Activated T-cell treated with anti-CD3 and anti-CD28 coated beads, Interleukin-2, amount 50 U/mL, for 48 hours (primary cell): ENCODE measurements at places on chromosomes 1 and 21.

DNA sequence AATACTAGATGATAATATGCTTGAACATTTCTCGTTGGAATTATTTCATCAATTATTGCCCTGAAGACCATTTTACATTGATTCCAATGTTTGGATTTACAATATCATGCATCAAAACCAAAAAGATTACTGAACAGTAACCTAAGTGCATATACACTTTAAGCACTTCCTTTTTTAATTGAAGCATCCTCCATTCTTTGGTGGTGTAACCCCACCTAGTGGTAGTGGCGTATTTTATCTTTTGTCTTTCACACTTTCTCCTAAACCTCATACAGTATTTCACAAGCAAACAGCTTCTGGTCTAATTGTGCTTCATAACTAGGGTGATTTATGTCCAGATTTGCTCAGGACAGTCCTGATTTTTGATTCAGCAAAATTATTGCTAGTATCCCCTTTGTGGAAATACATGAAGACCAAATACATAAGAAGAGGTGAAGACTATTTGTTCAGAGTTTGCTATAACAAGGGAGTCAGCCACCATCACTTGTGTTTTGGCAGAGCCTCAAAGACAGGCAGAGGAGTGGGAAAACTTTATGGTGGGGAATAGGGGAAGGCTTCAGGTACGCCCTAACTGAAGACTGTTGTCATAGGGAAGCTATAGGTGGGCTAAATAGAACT, 3.4 kb upstream of the NVL start:
- no peak for DNase-seq

- DNase-seq: peak; percentile 59
These were observed 229.2 kb upstream of the CAMK1G start for GRCh38 chr1:209354111-209354839.

DNA sequence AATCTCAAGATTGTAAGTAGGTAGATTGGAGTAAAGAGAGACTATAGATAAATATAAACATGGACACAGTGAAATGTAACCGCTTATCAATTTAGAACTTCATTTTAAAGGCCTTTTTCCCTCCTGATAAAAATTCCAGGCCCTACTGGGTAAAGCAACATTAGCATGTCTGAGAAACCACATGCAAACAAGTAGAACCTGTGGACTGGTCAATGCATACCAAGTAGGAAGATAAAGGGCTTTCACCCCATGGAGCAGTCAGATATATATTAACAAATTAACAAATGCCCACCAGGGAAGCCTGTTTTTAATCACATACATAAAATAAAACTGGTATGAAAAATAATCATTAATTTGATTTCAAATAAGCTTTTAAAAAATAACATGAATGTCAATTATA, 8.1 kb downstream of the DPH5 start:
- DNase-seq: no peak

DNA sequence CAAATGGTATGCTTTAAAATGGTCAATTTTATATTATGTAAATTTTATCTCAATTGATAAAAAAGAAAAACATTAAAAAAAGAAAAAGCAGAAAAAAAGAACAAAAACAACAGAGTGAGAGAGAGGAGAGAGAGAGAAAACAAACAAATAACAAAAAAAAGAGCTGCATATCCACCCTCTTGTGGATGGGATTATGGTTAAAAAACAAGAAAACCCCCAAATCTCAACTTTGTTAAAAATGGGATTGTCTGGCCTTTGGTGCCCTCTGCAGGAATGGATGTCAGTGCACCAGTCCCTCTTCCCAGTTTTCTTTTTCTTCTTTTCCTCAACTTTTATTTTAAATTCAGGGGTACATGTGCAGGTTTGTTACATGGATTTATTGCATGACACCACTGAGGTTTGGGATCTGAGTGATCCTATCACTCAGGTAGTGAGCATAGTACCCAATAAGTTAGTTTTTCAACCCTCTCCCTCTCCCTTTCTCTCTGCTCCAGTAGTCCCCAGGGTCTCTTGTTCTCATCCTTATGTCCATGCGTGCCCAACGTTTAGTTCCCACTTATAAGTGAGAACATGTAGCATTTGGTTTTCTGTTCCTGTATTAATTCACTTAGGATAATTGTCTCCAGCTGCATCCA, 28.1 kb downstream of the RNF187 start:
- no peak for DNase-seq

DNA sequence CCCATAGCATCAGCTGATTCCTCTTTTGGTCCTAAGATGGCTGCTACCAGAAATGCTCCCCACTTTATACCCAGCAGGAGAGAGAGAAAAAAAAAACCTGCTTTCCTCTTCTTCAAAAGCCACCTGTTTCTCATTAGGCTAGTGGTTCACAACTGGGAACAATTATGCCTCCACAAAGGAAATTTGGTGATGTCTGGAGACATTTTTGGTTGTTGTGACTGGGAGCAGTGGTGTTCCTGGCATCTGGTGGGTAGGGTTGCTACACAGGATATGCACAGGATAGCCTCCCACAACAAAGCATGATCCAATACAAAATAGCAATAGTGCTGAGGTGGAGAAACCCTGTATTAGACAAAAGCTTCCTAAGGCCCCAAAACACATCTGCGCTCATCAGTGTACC, 38.5 kb upstream of the SGIP1 start:
- no peak for DNase-seq

- no peak for DNase-seq
These were observed 39.8 kb downstream of the DIP2A start for GRCh38 chr21:46498335-46499050.

GRCh38 chr1:20903437-20903836, 116.3 kb upstream of the HP1BP3 start:
- no peak for DNase-seq

DNA sequence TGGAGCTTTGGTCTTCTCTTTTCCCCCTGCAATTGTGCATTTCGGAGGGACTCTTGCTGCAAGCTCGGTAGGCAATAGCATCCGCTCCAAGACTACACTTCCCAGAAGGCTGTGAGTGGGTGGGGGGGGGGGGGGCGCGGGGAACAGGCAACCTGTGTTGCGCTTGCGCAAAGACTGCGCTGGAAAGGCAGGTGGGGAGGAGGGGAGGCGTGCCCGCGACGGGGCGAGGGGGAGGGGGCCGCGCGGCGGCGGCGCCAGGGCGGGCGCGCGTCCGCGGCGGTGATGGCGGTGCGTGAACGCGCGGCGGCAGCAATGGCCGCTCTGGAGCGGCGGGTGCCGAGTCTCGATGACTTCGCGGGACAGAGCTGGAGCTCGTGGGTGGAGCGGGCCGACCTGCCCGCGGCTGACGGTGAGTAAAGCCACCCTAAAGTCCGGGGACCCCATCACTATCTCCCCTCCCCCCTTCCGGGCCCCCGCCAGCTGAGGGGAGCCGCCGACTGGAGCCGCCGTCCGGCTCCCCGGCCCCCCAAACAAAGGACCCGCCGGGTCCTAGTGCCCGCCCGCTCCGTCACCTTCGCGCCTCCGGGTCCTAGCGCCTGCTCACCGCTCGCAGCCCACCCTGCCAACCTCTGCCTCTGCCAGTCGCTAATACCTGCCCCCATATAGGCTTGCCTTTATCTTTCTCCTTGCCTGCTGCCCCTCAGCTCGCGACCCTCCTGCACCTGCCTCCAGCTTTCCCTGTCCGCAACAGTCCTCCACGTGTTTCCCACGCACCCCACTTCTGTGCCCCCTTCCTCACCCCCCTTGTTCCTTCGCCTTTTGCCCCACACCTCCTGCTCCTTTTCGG, at the start of gene ATXN7L2:
TSS of gene ATXN7L2 (plus strand) at position 234 of the 847 bp plus-strand sequence. CDS start at position 283, 49 bp downstream.
- DNase-seq: peak; percentile 90
